ENCODE measurements at places on chromosomes 5 and 9.

DNA sequence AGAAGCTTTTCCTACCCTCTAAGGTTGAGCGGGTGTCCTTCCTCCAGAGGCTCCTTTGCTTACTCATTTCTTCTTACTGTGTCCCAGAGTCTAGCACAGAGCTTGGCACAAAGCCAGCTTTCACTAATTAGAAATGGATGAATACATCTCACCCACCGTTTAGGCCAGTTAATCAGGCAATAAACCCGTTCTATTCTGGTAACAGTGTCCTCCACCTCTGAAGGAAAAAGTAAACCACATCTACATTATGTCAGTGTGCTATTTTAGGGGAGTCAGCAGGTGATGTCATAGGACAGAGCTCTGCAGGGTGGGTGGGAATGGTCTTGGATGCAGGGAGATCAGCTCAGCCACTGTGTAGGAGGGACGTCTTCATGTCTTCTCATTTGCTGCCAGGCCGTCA is 109.2 kb downstream of the OSTF1 start:
- no peak for DNase-seq

DNA sequence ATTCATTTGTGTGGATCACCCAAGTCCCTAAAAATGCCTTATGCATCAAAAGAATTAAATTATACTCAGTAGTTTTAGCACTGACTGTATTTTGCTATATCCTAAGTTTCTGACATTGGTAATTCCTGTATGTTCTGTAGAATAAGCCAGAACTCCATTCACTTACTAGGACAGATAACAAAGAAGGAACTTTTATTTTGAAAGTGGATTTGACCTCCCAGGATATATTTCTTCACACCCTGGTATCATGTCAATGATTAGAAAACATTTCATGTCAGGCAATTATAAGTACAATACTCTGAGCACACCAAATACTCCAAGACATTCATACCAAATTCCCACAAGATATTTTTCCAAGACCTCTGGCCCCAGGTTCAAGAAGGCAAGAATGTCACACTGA is 28.7 kb upstream of the MYOT start:
- no peak for DNase-seq

DNA sequence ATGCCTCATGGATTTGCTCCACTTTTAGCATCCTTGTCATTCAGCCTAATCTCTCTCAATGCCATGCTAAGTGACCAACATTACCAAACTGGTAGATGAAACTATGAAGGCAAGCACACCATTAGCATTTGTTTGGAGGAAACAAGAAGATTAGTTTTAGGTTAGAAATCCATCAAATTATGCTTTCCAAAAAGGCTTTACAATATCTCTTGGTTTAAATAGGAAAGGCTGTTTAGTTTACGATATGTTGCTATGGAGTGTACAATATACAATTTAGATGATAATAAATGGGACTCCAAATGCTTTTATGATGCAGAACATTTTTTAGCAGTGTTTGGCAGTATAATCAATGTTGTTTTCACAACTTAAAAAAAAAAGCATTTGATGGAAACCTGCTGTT is 47.8 kb upstream of the CTXN3 start:
- DNase-seq, result no peak

DNA sequence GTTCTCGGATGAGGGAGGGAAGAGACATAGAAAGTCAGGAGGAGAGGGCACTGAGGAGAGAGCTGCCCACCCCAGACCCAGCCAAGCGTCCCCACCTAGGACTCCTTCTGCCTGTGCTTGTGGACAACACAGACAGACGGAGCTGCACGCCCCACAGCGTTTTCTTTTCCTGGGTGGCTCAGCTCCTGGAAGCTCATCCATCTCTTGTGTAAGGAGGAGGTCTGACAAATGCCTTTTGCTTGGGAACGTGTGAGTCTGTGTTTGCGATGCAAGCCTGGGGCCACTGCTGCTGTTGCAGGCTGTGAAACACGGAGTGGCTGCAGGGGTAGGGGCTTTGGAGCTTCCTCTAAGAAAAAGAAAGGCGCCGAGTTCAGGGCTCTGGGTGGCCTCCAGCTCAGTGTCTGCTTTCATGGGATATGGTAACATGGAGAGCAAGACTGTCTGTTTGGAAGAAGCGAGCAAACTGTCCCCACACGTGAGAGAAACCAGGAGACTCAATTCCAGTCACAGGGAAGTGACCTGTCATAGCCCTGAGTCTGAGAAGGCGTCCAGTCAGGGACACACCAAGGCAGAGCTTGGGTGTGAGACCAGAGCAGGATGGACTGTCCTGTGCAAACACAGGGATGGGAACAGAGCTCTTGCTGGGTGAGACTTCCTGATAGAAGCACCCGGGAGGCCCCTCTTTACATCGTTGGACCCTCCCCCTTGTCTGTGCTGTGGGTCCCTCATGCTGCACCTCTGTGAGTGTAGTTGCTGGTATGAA is 42.7 kb downstream of the GADD45G start:
- no peak for DNase-seq

GRCh38 chr5:42653705-42654104 is 102.9 kb upstream of the CCDC152 start:
- DNase-seq, result no peak
